ENCODE measurements at places on chromosomes 2 and 18.

- no peak for DNase-seq
Measured at GRCh38 chr2:115874427-115874826, 1432.0 kb downstream of the DPP10 start.

DNA sequence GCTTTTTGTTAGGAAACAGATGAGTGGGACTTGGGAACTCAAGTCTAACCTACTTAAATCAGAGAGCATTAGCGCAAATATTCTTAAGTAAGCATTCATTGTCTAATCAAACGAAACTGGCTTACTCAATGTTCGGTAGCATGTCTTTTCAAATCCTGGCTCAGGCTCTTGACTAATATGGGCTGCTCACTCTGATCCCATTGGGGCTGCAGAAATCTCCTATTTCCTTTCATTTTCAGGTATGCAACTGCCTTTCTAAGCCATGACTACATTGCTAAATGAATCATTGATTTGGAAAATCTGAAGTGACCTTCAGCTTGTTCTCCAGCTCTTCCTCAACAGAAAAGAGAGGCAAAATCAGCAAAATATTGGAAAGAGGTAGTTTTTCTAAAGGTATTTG is 2084.4 kb upstream of the PIK3C3 start:
- no peak for DNase-seq

- peak; percentile 44 for DNase-seq
Measured at GRCh38 chr2:98608962-98609604, 694 bp downstream of the UNC50 start.

DNA sequence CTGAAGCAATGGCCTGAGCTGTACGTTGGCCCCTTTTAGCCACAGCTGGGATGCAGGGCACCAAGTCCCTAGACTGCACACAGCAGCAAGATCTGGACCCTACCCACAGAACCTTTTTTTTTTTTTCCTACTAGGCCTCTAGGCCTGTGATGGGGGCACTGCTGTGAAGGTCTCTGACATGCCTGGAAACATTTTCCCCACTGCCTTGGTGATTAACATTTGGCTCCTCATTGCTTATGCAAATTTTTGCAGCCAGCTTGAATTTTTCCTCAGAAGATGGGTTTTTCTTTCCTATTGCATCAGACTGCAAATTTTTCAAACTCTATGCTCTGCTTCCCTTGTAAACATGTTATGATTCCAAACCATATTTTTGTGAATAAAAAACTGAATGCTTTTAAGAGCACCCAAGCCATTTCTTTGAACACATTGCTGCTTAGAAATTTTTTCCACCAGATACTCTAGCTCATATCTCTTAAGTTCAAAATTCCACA is 33.5 kb downstream of the PDE1A start:
- no peak for DNase-seq
